ENCODE measurements at places on chromosomes 6 and 20.

DNA sequence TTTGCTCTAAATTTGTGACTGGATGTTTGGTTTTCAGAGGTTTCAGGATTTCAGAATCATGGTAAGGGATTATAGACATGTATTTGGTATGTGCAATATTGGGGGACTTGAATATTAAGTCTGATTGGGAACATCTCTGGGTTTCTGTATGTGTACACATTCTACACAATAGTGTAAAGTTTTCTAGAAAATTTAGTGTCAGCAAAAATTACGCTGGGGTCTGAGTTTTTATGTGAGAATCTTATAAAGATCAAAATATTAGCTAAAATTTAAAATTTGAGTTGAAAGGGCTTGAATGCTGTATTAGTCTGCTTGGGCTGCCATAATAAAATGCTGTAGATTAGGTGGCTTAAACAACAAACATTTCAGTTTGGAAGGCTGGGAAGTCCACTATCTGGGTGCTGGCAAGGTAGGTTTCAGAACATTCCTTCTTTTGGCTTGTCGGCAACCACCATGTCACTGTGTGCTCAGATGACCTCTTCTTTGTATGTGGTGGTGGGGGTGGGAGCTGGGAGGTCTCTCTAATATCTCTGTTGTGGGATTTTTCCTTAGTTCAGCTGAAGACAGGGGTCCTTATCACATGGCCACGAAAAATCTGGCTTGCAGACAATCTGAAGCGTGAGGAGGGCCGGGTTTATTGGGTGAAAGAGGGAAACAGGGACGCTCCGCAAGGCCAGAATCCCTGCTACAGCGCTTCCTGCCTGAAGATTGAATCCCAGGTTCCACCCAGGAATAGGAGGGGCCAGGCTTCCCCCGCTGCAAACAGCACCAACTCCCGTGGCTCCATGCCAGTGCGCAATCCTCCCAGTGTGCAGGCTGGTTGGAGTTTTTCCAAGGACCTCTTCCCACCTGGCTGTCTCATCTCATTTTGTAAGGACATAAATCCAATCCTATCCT is 299.7 kb downstream of the PLCB1 start:
- DNase-seq = no peak

GRCh38 chr6:109794201-109794923 is 103.3 kb downstream of the FIG4 start:
- no peak for DNase-seq

GRCh38 chr20:63121246-63121645 is 94.7 kb downstream of the YTHDF1 start:
- DNase-seq = no peak

GRCh38 chr6:64782877-64783276 is 924.1 kb downstream of the EYS start:
- no peak for DNase-seq

DNA sequence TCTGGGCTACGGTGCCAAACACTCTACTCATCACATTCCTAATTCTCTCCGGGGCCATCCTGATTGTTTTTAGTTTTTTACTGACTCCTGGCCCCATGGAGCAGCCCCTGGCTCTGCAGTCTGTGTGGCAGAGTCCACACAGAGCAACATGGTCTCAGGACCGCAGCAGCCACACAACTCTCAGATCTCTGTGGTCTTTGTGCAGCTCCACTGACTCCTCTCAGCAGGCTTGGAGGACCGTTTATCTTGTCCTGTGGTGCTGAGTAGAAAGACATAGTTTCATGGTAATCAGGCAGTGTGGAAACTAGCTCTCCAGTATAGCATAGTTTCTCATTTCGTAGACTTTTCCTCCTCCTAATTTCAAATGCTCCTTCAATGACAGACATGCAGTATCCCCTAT is 168.4 kb downstream of the EDN1 start:
- no peak for DNase-seq

DNA sequence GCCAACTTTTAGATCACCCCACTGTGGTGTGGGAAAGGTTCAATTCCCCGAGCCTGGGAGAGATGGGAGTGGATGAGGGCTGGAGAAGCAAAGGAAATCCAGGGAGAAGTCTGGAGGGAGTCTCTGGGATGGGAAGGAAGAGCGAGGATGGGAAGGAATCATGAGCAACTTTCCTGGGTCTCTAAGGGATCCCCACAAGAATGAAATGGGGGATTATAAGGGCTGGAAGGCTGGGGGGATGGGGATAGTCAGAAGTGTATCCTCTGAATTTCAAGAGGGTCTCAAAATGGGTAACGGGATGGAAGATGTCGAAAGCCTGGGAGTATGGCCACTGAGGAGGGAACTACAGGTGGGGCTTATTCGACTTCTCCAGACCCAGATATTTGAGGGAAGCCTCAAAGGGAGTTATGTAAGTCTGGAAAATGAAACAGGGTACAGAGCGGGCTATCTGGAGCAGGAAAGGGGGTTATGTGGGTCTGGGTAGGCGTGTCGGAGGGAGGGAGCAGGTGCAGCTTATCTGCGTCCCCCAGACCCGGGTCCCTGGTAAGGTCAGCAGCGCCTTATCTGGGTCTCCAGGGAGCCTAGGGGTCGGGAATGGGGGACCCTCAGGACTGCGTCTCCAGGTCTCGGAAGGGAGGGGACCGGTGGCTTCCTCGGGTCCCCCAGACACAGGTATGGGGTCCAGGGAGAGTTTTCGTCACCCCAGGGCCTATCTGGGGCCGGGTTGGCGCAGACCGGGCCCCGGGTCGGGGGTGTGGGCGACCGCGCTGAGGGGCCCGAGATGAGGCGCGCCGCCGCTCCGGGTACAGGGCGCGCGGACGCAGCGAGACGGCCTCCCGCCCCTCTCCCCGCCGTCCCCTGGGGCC is 550 bp downstream of the PLAGL2 start:
- peak; percentile 37 for DNase-seq

- no peak for DNase-seq
These were observed 67.6 kb upstream of the BTBD3 start for GRCh38 chr20:11849976-11850670.

DNA sequence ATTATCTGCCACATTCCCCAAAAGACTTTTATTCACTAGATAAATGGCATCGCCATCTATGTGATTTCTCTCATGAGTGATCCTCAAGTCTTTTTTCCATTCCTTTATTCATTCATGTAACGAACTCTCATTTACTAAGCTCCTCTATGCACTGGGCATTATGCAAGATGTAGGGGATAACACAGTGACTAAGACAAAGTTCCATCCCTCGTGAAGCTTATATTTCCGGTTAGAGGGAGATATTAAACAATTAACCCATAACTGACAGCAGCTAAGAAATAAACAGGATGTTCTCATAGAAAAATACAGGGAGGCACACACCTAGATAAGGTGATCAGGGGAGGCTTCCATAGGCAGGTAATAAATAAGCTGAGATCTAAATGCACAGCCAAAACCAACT is 17.2 kb upstream of the PREX1 start:
- no peak for DNase-seq

GRCh38 chr6:22873513-22874136 is 304.3 kb downstream of the HDGFL1 start:
- DNase-seq = no peak

GRCh38 chr6:73516514-73517489 is 4.0 kb downstream of the EEF1A1 start:
- no peak for DNase-seq

- DNase-seq = no peak
These were observed 94.4 kb upstream of the TNFAIP3 start for GRCh38 chr6:137772541-137773250.

GRCh38 chr6:109389650-109390274 is 7.5 kb upstream of the CD164 start:
- no peak for DNase-seq

GRCh38 chr20:52081066-52081465 is 110.5 kb downstream of the ZFP64 start:
- DNase-seq = no peak

DNA sequence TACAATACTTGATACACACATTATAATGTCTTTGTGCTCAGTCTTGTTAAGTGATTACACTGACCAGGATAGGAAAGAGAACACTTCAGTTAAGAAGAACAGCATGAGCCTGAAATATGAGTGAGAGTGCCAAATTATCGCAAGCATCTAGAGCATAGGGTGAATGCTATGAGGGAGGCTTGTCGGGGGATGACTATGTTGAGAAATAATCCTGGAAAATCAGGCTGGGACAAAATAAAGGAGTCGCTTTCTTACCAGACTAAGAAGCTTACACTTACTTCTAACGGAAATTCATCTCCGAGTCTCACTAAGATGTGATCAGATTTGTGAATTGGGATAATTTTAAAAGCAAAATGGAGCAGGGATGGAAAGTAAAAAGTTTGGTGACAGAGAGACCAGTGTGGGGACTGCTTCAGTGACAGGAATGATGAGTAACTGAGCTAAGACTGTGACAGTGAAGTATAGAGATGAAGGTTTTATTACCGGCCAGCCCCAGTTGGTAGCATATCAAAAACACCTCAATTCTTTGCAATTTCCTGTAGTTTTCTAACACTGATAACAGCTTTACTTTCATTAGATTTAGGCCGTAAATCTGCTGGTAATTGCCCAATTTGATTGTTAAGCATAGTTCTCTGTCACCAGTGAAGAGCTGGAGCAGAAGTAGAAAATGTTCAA is 48.4 kb upstream of the DEFB112 start:
- no peak for DNase-seq

DNA sequence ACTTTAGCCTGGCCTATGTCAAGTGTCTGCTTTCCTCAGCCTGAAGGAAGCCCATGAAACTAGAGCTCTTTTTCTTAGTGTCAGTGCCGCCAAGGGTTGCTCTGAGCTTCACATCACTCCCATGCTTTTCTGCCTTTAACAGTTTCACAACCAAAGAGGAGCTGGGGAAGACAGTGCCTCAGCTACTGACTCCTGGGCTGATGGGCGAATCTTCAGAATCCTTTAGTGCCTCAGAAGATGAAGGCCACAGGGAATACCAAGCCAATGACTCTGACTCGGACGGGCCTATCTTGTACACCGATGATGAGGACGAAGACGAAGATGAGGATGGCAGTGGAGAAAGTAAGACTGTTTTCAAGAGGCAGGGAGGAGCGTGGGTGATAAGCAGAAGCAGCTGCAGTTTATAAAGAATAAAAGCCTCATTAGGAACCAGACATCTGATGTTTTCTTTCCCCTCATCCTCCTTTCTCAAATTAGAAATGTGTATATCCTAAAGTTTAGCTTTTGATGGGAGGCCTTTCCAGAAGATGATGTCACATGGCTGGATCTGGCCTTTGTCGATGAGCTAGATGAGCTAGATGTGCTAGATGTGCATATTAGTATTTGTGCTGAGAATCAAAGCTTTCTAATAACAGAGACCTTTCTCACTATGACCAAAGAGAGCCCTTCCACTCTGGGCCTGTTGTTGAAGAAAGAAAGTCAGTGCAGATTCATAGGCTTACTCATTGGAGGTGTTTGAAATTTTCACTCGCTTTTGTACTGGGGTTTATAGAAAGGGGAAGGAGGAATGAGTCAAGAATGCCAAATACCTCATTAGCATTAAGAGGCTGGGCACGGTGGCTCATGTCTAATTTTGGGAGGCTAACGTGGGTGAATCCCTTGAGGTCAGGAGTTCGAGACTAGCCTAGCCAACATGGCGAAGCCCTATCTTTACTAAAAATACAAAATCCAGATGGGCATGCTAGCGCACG is 70.7 kb upstream of the LTV1 start:
- no peak for DNase-seq

- DNase-seq = no peak
These were observed 17.4 kb upstream of the PLCB4 start for GRCh38 chr20:9051508-9051907.

DNA sequence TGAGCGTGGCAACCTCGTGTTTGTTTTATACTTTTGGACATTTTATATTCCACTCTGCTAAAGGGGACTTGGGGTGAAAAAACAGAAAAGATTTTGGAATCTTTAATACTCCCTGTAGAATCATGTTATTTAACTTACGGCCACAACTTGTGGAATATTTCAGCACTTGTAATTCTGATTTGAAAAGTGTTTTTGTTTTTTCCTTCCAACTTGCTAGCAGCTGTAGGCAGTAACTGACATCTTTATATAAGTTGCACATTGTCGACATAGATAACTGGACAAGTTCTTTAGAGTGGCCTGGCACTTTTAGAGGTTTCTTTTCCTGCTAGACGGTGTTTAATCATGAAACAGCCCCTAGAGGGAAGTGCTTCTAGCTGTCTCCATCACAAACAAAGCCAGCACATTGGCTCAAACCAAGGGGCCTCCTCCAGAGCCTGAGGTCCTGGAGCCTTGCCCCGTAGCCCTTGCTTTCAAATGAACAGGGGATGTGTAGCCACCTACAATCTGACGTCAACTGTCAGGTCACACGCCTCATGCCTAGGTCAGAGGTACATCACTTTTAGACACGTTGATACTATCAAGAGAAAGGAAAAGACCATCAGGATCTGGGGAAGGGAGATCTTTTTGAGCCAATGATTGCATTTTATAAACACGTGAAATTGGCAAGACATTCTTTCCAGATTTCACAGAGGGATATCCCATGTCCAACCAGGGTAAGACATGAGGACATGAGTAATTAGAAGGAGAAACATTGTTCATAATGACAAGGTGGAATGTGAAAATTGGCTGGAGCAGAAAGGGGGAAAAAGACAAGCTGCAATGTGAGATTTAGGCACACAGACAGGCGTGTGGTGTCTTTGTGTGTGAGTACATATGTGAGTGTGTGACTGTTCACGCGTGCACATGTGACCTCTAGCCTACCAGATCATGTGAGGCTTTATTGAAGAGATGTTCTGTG is 92.1 kb downstream of the TXNDC5 start:
- DNase-seq = no peak

DNA sequence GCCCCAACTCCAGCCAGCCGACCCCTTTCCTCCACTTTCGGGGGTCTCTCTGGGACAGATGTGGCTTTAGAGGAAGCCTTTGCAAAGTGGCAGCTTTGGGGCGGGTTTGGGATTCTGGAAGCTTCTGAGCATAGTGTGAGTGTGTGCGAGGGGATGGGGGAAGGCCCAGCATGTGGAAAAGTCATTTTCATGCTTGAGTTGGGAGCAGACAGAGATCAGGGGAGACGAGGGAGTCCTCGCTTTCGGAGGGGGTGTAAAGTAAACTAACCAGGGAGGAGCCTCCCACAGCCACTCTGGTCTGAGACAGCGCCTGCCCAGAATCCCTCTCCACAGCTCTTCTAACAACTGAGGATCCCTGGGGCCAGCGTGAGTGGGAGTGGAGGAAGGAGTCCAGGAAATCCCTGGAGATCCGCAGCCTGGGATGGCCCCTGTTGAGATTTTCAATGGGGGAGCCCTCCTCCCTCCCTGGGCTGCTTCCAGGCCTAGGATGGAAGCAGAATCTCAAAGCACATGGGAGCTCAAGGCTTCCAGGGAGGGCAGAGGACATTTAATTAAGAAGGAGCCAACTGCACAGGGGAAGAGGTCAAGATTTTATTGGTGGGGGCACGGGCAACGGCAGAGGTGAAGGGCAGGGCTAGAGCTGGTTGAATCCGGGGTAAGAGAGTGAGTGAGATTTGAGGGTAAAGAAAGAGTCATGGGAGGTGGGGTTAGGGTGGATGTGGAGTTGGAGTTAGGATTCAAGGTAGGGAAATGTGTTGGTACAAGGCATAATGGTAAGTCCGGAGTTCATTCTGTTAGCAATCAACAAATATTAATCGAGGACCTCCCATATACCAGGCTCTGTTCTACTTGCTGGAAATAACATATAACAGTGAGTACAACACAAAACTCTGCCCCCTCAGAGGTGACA is 102.3 kb upstream of the FOXP4 start:
- DNase-seq = no peak

- DNase-seq = peak; percentile 67
These were observed 388.4 kb upstream of the JARID2 start for GRCh38 chr6:14857501-14857900.

- no peak for DNase-seq
These were observed 591.9 kb downstream of the QKI start for GRCh38 chr6:164006459-164006858.

- DNase-seq = no peak
These were observed 154.7 kb downstream of the JARID2 start for GRCh38 chr6:15400572-15401004.

GRCh38 chr6:157217198-157217893 is 106.0 kb downstream of the TMEM242 start:
- no peak for DNase-seq
